ENCODE measurements at places on chromosomes 2 and 18. TPM values are rescaled to one million over a fixed set of nuclear protein-coding genes. Genes with fewer than 3 reads are reported as not detected.

GRCh38 chr2:170530803-170531564, 184.2 kb upstream of the SP5 start:
- DNase-seq, result no peak

DNA sequence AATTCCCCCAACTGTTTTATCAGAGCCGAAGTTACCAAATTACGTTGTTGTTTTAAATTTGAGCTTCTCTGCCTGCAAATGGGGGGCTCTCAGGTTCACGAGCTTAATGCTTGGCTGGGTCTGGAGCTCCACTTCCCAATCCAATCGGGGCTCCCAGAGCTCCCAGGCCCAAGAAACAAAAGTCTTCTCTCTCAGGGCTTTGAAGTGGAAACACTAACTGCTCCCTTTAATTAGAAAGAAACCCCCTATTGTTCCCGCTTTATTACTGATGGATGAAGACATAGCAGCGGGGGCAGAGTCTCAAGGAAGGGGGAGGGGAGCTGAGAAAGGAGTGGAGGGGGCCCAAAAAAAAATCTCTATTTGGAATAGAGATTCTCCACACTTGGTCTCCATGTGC, 15.6 kb upstream of the PKDCC start:
- no peak for DNase-seq

- no peak for DNase-seq
Measured at GRCh38 chr2:32851777-32852439, 94.8 kb upstream of the LTBP1 start.

The FAM124B gene
- 82.4 TPM for total RNA-seq

The UGT1A5 gene
- total RNA-seq, result not detected

GRCh38 chr2:32264422-32265105, at the start of gene NLRC4:
NLRC4 (minus strand) TSS chr2:32264886; CDS start chr2:32256775, 8,111 bp downstream.
- no peak for DNase-seq

The HSPE1 gene
- 115 TPM for total RNA-seq

- DNase-seq, result no peak
Measured at GRCh38 chr18:51430538-51430937, 233.1 kb upstream of the MEX3C start.

GRCh38 chr2:139064159-139064558, 284.0 kb upstream of the NXPH2 start:
- DNase-seq, result no peak

DNA sequence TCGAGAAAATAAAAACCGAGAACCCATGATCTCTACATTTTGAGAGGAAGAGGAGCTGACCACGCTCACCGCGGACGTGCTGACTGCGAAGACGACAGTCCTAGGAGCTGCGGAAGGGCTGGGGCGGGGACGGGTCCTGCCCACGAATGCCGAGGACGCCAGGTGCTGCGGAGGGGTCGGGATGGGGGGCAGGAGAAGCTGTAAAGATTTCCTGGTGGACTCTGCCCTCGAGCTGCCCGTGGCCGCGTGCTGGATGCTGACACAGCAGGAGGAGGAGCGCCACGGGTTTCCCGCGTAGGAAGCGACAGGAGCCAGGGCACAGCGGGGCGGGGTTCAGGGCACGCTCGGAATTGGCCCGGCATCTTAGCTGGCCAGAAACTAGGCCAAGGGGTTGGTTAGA, 22.2 kb downstream of the ZSCAN30 start:
- no peak for DNase-seq

The RBFA gene
- 48.2 TPM for total RNA-seq

DNA sequence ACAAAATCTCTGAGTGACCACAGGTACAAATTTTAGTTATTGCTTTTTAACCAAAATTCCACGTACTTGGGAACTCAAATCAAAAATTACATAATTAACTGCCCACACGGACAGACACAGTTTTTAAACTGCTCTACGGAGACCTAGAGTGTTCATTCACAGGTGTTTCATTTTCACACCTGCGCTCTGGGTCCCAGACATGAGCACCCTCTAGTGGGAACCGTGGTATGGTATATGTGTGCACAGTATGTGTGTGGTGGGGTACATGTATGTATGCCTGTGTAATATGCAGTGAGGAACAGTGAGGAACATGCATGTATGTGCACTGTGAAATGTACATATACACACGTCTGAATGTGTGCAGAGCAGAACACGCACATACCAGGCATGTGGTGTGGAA, 65.0 kb downstream of the PPP4R1 start:
- no peak for DNase-seq

The SFTPB gene
- not detected for total RNA-seq

DNA sequence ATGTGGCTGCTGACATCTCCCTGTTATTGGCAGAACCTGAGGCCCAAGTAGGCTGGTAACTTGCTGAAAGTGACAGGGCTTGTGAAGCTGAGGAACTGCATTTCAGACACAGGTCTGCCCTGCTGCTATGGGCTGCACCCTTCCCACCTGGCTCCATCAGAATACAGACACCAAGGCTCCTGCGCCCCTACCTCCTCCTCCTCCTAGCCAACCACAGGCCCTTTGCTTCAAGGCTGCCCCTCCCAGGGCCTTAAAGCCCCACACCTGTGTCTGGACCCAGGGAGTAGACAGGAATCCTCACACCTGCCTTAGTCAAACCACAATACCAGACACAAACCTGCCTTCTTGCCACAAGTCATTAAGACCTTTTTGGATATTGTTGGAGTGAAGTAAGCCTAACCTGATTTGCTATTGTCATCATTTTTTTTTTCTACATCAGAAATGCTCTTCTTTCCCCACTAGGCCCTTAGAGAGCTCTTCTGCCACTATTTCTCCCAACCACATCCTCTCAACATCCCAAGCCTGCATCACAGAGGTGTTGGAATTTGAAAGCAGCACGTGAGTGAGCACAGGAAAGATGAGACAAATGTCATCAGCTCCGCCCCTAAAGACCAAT, 489.7 kb downstream of the EIPR1 start:
- DNase-seq, result no peak

- no peak for DNase-seq
Measured at GRCh38 chr2:107448160-107448559, 378.5 kb upstream of the RGPD4 start.

DNA sequence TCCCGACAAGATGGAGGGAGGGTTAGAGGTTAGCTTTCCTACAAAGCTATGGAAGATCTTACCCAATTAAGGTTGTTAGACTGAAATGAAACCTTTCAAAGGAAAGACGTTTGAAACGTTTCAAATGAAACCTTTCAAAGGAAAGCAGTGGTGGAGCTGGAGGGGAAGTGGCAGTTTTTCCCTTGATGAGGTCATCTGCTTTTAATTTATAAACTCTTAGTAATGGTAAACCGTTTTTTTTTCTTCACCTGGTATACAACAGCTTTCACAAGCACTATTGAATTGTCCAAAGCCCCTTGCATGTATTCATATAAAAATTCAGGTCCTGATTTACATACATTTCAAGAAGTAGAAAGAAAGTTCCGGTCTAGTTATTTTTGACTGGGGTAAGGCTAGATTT, 7.4 kb downstream of the PMAIP1 start:
- DNase-seq, result no peak

The CD8B2 gene
- not detected for total RNA-seq

The DCDC2C gene
- not detected for total RNA-seq

GRCh38 chr2:104049438-104049837, 804.5 kb upstream of the POU3F3 start:
- DNase-seq, result no peak

DNA sequence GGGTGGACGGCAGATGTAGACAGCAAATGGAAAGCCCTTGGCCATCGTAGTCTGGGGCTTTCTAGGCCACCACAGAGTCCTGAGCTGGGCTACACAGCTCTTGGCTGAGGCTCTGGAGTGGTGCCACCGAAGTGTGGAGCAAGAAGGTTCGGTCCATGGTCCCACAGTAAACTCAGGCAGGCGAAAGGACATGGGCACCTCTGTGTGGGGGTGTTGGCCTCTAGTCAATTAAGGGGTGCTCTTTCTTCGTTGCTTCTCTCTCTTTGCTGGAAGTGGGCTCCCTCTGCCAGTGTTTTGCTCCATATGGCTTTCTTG, 34.7 kb upstream of the MRPL33 start:
- no peak for DNase-seq

GRCh38 chr2:209960676-209961630, 41.5 kb upstream of the RPE start:
- peak; percentile 8 for DNase-seq

The ZNF804A gene
- not detected for total RNA-seq

DNA sequence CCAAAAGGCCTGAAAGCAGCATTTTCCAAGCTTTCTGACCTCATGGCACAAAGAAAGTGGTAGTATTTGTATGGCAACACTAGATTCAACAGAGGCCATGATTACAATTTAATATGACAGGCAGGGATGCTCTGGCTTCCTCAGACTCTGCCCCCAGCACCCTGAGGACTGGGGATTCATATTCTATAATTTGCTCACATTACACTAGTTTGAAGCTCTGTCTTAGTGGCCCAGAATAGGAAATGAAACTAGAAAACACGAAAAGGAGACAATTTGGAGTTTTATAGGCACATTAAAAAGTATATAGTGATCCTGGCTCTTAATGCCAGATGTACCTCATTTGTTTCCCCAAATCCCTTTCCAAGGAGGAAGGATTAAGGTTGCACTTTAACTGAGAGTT, 173.0 kb upstream of the STK17B start:
- no peak for DNase-seq

GRCh38 chr2:6826081-6826913, 39.4 kb downstream of the CMPK2 start:
- DNase-seq, result peak; percentile 54

DNA sequence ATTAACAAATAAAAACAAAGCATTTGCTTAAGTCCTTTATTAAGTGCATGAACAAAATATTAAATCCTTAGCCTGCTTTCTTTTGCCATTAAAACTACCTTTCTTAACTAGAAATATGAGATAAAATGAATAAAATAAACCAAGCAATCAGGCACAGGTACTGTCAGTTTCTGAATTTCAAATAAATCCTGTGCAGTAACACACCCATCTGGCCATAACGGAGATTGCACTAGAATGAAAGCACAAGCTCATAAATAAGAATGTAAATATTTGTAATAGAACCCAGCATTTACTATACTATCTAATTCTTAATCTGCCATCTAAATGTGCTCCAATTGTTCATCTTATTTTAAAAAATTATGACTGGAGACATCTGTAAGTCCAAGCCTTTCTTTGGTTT, 31.9 kb downstream of the PRKRA start:
- DNase-seq, result no peak

GRCh38 chr2:8722986-8723385, 41.1 kb downstream of the ID2 start:
- no peak for DNase-seq

The NEU2 gene
- not detected for total RNA-seq

- no peak for DNase-seq
Measured at GRCh38 chr18:79644666-79645057, 34.9 kb upstream of the CTDP1 start.

The MAB21L4 gene
- total RNA-seq, result not detected

GRCh38 chr2:63189026-63189425, 138.4 kb downstream of the OTX1 start:
- peak; percentile 3 for DNase-seq

DNA sequence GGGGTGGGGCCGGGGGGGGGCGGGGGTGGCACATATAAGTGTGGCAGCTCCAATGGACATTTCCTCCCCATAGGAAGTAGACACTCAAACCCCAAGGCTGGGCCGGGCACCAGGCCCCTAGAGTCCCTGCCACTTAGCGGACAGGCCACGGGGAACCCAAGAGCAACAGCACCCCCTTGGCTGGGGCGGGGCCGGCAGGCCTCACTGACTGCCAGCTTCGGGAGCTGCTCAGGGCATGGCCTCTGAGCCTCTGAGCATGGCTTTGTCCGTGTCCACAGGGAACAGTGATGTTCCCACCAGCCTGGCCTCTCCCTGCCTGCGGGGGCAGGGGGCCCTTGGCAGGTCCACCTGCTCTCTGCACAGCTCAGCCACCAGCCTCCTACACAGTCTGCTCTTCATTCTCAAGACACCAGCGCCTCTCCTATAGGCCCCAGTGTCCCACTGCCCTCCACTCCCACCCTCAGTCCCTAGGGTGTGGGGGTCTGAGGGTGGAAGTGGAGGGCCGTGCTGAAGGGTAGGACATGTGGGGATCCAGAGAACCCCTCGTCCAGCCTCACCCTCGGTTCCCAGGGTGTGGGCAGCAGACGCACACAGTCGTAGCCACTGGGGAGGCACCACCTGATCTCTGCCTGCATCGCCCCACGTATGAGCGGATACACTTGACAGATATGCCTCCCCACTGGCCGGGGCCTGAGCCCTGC, 106.7 kb downstream of the FAM210A start:
- no peak for DNase-seq

The HRH4 gene
- total RNA-seq, result not detected

DNA sequence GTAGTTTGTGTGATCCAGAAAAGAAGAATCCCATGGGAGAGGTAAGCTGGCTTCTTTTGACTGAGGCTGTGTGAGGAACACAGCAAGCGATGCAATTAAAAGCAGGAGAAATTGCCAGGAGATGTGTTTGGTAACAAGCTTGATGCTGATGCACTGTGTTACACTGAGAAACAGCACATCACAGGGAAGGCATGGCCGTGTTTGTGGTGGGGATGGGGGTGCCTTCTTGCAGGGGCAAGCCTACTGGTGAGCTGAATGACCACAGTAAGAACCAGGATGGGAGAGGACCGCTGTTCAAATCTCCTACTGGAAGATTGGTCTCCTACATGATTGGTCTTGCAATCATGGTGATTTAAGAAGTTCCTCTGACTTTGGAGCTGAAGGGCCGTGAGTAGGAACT, 477.7 kb upstream of the HS6ST1 start:
- no peak for DNase-seq

- DNase-seq, result no peak
Measured at GRCh38 chr2:26483957-26484565, 6.1 kb upstream of the OTOF start.

The L3MBTL4 gene
- total RNA-seq, result 0.04 TPM

DNA sequence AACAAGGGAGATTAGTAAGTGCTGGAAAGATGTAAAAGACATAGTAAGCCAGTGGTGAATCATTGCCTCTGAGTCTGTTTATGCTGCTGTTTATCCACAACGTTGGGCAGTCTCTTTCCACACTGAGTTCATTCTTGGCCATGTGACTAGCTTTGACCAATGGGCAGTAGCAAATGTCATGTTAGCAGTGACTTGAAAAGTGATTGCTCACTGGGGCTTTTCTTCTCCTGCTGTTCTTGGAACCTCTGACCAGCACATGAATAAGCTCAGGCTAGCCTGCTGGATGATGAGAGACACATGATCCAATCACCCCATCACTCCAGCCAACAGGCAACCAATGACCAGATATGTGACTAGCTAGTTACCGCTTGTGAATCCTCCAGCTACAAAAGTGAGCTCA, 360.4 kb downstream of the SLC4A3 start:
- no peak for DNase-seq

The CCDC74B gene
- total RNA-seq, result 1.2 TPM

GRCh38 chr18:79549638-79550000, 130.0 kb upstream of the CTDP1 start:
- no peak for DNase-seq

GRCh38 chr2:146461068-146461467, 1383.8 kb upstream of the ACVR2A start:
- DNase-seq, result no peak

DNA sequence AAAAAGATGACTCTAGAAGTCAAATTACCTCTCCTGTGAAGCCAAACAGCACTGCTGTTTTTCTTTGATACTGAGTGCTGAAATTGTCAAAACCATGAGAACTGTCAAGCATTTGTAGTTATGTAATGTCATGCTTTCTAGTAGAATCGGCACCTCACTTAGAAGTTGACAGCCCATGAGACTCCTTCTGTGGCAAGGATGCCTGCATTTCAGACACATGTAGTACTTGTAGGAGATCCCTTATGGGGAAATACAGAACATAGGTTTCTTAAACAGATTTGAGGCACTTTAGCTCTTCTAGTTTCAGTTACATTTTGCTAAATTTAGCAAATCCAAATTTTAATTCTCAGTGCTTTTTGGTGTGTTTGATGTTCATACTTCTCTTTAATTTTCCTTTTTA, 15.7 kb downstream of the ZNF407 start:
- no peak for DNase-seq

All from pulmonary artery endothelial cell (primary cell).